Activated T-helper 2 cell treated with anti-CD3 and anti-CD28 coated beads, Interferon-gamma antibody, Interleukin-2, Interleukin-4, amounts not matched to agents 10 μg/mL and 5 μg/mL and 100 μg/mL, durations not matched to agents 14 hours and 24 hours and 36 hours (primary cell): ENCODE measurements at places on chromosomes 5 and 9.

GRCh38 chr5:17224858-17225511, 7.6 kb downstream of the BASP1 start:
- H3K4me3 ChIP-seq, result no peak overlapping the region
- H3K27me3 ChIP-seq, result peaks cover 8% of the 10 kb centered on the region

DNA sequence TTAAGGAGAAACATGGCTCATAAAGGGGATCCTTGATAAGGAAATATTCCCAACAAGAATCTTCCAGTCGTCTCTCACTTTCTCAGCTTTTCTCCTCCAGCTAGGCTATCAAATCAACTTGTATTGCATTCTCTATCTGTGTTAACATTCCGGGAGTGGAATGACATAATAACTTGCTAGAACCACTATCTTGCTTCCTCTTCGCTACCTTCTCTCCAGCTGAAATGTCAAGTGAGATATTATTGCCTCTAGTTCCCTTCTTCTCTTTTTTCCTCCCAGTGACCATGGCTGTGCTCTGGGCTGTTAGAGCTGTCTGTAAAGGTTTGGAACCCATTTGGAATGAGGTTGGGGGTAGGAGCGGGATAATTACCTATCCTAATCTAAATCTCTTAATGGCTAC, 1329.5 kb upstream of the WWC1 start:
- no peak overlapping the region for H3K27ac ChIP-seq
- no peak overlapping the region for H3K4me3 ChIP-seq
- no peaks in the 10 kb centered on the region for H3K27me3 ChIP-seq
- no peak for DNase-seq
- no peaks in the 10 kb centered on the region for H3K4me1 ChIP-seq

- H3K27me3 ChIP-seq, result no peaks in the 10 kb centered on the region
- no peak for DNase-seq
- no peak overlapping the region for H3K4me3 ChIP-seq
- H3K27ac ChIP-seq, result peak overlapping the region; percentile 40
- H3K36me3 ChIP-seq, result peaks cover 80% of the 10 kb centered on the region
Observed at GRCh38 chr5:35880156-35880555, 23.5 kb downstream of the IL7R start.

DNA sequence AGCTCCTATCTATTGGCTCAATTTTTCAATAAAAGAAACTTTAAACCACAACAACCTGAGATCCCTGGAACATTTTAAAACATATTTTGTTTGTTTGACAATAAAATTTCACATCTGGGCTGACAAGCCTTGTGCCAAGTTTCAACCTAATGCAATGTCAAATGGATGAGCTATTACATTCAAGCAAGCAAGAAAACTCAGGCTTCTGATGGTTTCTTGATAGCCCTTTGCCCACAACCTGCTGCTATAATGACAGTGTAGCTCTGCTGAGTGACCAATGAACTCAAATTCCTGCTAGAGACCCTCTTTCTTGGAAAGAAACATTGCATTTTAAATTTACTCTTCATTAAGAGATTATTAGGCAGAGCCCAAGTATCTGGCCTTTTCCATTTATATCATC, 472.9 kb downstream of the ARHGEF28 start:
- no peak overlapping the region for H3K4me3 ChIP-seq
- H3K36me3 ChIP-seq, result no peaks in the 10 kb centered on the region
- no peaks in the 10 kb centered on the region for H3K4me1 ChIP-seq
- no peaks in the 10 kb centered on the region for H3K27me3 ChIP-seq
- DNase-seq, result no peak

DNA sequence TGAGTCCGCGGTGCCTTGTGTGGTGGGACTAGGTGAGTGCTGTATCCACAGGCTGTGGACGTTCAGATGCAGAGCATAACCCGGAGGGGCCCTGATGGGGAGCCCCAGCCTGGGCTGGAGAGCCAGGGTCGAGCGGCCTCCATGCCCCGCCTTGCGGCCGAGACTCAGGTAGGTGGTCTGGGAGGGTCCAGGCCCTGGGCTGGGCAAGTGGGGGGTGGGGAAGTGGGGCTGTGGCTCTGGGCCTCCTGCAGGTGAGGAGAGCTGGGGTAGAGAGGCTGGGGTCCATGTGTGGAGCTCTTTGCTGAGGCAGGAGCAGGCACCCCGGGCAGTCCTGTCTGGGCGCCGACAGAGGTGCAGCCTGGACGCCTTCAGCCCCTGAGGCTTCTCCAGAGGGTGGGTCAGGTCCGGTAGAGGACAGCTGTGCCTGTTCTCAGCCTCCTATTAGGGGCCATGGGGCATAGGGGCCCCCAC, 241.1 kb downstream of the CACNA1B start:
- H3K4me3 ChIP-seq, result no peak overlapping the region
- no peak overlapping the region for H3K27ac ChIP-seq
- no peak for DNase-seq

DNA sequence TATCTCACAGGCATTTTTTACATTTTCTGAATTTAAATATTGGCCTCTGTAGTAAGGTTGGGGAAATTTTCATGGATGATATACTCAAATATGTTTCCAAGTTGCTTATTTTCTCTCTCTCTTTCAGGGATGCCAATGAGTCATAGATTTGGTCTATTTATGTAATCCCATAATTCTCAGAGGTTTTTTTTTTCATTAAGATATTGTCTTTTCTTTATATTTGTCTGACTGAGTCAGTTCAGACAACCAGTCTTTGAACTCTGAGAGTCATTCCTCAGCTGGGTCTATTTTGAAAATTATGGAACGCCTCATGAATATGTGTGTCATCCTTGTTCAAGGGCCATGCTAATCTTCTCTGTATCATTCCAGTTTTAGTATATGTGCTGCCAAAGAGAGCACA, 223.2 kb downstream of the PCSK1 start:
- no peaks in the 10 kb centered on the region for H3K36me3 ChIP-seq
- H3K27me3 ChIP-seq, result peaks cover 8% of the 10 kb centered on the region
- no peak overlapping the region for H3K27ac ChIP-seq
- no peak overlapping the region for H3K4me3 ChIP-seq
